ENCODE measurements at places on chromosomes 3 and 15. TPM values are rescaled to one million over a fixed set of nuclear protein-coding genes. Genes with fewer than 3 reads are reported as not detected.

SOX2 gene
- total RNA-seq = not detected

DNA sequence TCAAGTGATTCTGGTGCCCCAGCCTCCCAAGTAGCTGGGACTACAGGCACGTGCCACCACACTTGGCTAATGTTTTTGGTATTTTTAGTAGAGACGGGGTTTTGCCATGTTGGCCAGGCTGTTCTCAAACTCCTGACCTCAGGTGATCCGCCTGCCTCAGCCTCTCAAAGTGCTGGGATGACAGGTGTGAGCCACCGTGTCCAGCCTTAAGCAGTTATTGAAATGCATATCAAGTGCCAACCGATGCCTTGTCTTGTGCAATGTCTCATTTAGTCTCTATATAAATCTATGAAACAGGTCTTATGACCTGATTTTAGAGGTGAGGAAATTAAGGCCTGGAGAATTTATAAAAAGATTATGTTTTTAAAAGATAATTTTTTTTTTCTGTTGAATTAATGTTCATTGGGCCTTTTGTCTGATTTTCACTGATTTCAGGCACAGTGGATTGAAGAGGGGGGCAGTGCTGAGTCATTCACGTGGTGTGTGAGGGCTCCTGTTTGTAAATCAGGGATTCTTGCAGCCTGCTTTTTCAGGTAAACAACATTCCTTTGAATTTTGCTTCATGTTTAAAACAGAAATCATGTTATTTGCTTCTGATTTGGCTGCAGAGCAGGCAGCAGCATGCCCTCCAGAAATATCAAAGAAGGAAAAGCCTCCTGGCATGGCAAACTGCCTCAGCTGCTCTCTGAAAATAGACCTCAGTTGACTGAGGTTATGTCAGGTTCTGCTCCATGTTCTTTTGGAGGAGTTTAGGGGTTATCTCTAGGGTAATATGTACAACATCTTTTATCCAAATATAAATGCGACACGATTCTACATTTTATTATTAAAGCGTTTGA lies 407.0 kb upstream of the RGMA start:
- DNase-seq = no peak

GOLGA6L7 gene
- total RNA-seq = not detected

ZBBX gene
- 0.38 TPM for total RNA-seq

DNA sequence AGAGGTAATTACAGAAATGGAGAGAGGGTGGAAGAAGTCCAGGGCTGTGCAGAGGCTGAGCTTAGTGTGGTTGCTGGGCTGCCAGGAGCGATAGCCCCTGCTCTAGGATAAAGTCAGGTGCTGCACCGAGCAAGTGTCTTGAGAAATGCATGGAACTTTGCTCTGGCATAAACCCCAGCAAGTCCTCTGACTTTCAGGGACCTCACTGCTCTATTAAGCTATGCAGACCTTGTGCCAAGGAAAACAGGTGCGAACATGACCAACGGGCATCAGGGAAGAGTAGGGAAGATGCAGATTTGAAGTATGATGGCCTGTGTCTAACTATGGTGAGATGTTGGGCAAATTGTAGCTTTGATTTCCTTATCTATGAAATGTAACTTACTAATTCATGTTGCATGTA lies 416.8 kb downstream of the NR2F2 start:
- DNase-seq = no peak
